ENCODE measurements at places on chromosomes 2 and 18.

- no peak for DNase-seq
Observed at GRCh38 chr18:12515550-12515949, 107.8 kb downstream of the PRELID3A start.

DNA sequence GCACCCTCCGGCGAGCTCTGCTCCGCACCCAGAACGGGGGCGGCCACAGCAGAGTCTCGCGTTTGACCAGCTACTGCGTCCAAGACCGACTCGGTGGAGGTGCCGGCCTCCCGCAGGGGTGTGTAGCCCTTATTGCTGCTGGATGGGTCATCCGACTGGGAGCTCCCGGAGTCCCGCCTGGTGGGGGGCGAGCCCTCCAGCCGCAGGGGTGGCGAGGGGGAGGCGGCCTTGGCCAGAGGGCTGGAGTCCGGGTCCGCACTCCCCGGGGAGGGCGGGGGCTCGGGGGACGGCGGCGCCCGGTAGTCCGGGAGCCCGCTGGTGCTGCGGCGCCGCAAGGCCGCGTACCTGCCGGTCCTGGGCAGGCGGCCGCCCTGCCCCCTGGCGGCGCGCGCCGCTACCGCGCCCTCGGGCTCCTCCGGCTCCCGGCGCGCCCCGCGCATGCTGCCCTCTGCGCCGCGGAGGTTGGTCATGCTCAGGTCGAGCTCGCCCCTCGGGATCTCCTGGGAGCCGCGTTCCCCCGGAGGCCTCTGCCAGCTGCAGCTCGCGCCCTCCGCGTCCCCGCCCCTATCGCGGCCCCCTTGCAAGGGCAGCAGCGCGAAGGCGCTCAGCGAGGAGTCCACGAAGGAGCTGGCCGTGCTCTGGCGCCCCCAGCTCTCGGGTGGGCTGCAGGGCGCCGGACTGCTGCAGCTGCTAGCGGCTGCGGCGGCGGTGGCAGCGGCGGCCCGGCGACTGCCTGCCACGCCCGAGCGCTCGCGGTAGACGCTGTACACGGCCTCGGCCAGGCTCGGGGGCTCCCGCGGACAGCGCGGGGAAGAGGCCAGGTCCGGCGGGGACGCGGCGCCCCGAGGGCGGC lies 4.8 kb downstream of the TMEM200C start:
- DNase-seq, result peak; percentile 40

- DNase-seq, result no peak
Observed at GRCh38 chr18:24989760-24990593, 362.0 kb downstream of the ZNF521 start.

- DNase-seq, result no peak
Observed at GRCh38 chr18:37299471-37300304, 265.9 kb downstream of the CELF4 start.

DNA sequence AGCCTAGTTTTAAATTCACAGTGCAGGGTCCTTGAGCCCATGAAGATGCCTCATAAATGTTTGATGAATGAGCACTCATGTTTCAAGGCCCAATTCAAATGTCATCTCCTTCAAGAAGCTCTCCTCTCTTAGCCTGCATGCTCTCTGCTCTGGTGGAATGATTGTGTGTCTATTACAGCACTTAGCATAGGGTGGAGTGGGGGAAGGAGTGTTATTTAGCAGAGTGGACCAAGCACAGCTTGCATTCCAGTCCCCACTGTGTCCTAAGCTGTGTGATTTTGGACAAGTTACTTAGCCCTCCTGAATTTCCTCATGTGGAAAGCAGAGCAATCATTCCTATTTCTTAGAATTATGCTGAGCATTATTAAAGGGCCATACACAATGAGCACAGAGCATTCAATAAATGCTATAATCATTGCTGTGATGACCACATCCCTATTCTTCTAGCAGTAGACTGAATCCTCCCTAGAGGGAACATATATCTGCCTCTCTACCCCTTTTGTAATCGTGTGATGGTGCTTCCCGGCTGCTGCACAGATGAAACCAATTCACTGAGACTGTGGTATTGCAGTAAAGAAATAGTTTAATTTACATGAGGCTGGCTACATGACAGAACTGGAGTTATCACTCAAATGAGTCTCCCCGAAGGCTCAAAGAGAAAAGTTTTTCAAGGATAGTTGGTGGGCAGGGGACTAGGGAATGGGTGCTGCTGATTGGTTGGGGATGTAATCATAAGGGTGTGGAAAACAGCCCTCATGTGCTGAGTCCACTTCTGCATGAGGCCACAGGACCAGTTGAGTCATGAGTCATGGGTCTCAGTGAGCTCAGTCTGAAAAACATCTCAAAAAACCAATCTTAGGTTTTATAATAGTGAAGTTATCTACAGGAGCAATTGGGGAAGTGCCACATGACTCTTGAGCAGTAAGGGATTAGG lies 173.4 kb upstream of the NDUFV2 start:
- no peak for DNase-seq

- DNase-seq, result no peak
Observed at GRCh38 chr2:197274937-197275336, 35.6 kb downstream of the ANKRD44 start.

DNA sequence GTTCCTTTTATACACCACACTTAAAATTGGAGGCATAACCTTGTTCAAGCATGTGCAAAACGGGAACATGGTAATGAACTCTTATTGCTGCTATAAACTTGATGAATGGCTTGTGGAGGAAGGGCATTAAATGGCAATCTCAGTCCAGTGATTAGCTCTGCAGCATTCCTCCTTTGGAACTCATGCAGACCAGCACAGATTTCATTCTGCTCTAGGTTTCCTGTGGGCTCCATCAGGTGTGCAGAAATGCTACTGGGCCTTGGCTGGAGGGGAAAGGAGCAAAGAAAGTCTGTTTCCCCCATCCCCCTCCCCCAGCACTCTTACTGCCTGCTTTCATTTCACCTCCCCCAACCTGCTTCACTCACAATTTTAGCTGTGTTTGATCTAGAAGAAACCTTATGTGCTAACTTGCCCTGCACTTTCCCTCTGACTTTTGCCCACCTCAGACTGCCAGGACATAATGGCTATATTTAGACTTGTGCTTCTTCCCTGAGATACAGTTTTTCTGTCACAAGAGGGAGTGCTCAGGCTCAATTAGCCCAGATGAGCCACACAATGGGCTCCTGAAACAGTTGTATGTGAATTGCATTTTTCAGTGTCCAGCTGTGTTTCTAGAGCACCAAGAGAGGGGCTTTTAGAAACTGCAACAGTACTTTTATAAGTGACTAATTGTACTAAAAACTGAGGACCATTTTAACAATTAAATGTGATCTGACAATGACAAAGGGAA lies 109.8 kb downstream of the FSHR start:
- no peak for DNase-seq

- no peak for DNase-seq
Observed at GRCh38 chr2:63444565-63445288, 143.6 kb downstream of the WDPCP start.

DNA sequence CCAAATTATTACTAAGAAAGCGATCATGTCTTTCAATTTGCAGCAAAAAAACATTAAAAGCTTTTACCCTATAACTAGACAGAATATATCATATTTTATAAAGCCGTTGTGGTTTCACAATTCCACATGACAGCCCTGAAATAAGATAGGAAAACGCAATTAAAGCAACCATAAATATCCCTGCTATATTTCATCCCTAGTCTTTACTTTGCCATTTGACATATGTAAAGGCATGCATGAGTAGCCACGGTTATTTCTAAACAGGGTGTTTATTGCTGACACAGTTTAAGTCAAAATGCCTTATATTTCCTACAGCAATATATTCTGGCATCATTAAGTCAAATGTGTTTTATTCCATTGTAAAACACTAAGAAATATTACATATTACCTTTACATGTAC lies 239.9 kb downstream of the DSEL start:
- no peak for DNase-seq

GRCh38 chr2:206832873-206833272 lies 67.5 kb downstream of the FASTKD2 start:
- no peak for DNase-seq

DNA sequence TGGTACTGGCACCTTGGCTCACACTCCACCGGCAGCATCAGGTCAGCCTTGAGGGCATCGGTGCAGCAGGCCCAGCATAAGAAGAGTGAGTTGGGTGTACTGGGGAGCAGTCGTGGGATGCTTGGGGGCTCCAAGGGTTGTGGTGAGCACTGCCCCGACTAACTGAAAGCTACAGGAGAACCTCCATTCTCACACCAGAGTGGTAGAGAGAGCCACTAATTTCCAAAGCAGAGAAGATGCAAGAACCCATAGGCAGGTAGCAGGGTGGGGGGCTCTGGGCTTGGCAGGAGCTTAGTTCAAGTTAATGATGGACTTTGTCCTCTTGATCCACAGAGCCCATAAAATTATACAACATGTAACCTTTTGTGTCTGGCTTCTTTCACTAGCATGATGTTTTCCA lies 148.0 kb upstream of the SMAD2 start:
- no peak for DNase-seq

DNA sequence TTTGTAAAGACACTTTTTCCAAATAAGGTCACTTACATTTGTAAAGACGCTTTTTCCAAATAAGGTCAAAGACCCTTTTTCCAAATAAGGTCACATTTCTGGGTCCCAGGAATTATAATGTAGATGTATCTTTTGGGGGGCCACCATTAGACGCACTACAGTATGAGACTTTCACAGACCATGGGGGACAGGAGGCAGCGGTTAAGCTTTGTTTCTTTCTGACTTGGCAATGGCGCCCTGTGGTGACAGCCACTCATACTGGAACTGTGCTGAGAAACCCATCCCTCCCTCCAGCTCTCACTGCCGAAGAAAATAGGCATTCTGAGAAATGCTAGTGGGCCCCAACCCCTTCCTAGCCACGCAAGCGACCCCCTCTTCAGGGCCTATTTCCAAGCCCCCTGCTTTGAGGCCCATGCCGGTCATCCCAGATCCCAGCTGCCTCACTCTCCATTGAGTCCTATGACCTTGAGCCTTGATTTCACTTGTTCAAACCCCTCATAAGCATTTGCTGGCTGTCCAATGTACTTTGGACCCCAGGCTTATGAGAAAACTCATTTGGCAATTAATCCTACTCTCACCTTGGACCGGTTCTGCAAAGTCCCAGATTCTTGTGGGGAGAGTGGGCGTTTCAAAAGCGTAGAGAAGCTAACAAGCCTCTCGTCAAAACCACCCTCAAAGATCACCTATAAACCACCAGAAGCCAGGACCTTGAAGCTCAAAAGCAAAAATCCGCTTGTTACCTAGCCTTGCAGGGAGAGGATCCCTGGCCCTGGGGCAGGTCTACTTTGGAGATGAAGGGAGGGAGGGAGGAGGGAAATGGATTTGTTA lies 11.3 kb upstream of the SPATA3 start:
- peak; percentile 90 for DNase-seq

- no peak for DNase-seq
Observed at GRCh38 chr2:16709769-16710168, 44.1 kb upstream of the CYRIA start.

DNA sequence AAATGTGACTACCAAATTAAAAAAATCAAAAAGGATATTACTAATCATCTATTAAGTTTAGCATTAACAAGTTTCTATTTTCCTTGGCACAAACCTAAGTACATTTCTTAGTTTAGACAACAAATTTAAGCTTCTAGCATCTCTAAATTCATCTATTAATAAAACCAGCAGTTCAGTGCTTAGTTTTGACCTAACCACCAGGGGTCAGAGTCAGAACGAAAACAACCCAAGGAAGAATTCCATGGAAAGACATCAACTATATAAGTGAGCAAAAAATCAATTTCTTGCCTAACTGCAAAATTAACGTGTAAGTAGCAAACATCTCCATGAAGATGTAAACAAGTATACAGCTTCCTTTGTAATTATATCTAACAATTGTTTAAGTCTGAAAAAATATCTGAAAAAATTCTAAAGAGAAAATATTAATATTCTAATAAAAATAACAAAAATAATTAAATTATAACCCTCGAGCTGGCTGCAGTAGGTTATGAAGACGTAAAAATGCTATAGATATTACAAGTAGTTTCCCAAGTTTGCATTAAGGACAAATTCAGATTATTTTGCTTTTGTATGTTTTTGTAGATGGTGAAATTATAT lies 83.7 kb downstream of the CERKL start:
- no peak for DNase-seq

DNA sequence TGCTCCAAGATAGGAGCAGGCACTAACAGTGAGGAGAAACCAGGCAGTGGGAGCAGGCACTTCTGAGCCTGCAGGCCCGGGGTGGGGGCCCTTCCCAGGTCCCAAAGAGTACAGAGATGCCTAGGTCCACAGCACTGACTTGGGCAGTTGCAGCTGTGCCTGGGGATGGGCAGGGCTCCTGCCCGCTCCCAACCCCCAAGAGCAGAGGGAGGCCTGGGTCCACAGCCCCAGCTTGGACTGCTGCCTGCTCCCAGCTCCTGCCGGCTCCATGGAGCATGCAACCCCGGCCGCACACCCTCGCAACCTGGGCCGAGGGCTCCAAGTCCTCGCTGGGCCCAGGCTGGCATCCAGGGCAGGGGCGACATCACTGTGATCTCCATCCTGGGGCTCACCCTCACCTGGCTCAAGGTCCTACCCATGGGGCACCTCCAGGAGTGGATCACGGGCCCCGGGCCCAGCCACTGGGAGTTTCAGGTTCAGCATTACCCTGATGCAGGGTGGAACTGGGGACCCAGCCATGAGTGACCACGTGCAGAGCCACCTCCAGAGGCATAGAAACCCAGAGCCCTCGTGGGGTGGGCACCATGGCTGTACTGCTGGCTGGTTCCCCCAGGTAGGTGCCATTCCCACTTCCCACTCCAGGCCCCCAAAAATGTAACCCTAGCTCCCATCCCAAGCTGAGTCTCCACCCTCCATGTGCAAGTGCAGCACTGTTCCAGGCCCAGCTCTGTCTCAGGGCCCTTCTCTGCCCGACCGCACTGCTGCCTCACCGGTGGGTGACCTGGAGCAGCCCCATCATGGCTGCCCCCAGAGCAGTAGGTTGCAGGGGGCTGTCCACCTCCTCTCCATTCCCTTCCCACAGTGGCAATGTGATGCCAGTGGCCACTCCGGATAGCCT lies 325.6 kb downstream of the NR4A2 start:
- DNase-seq, result no peak

- no peak for DNase-seq
Observed at GRCh38 chr18:34758378-34758948, 48.4 kb downstream of the DTNA start.

DNA sequence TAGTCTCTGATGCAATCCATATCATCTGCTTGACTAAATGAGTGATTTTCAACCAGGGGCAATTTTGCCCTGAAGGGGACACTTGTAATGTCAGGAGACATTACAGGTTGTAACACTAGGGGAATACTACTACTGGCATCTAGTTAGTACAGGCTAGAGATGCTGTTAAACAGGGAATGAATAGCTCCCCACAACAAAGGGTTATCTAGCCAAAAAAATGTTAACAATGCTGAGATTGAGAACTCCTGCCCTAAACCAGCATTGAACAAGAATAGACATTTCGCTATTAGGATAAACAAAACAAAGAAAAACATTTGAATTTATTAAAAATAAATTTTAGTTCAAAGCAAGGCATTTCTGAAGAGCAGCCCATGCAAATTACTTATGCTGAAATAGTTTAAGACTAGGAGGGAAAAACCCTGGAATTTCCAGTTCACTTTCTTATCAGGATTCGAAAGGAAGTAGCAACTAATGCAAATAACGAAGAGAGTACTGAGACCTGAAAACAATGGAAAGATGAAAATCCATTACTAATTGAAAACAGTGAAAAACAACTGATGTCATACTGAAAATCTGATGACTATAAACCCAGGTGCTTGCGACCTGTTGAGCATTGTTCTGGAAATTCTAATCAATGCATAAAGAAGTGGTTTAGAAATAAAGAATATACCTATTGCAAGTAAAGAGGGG lies 53.1 kb downstream of the CAB39 start:
- no peak for DNase-seq
